ENCODE measurements at places on chromosomes 4 and X. TPM values are rescaled to one million over a fixed set of nuclear protein-coding genes. Genes with fewer than 3 reads are reported as not detected.

The RBPJ gene
- 48.4 TPM for total RNA-seq

The HPRT1 gene
- total RNA-seq, result 23.9 TPM

The PLK4 gene
- total RNA-seq, result 1.3 TPM

The TRIML1 gene
- not detected for total RNA-seq

The BST1 gene
- 3.6 TPM for total RNA-seq

The FATE1 gene
- total RNA-seq, result not detected

The TCEAL7 gene
- total RNA-seq, result 4.0 TPM

The VCX3A gene
- not detected for total RNA-seq

The MGAT4D gene
- total RNA-seq, result not detected

The GAGE12E gene
- not detected for total RNA-seq

The MAB21L2 gene
- 0.17 TPM for total RNA-seq

The PCSK1N gene
- total RNA-seq, result 0.32 TPM

The FAT4 gene
- 6.1 TPM for total RNA-seq

The NAA10 gene
- 72.2 TPM for total RNA-seq

The CLDN22 gene
- not detected for total RNA-seq

The TLL1 gene
- 0.74 TPM for total RNA-seq

The PPBP gene
- 0.74 TPM for total RNA-seq

The SEC31A gene
- 103 TPM for total RNA-seq

The HPSE gene
- total RNA-seq, result 1.3 TPM

The CT45A3 gene
- total RNA-seq, result not detected

The NHS gene
- total RNA-seq, result 1.9 TPM

The CWH43 gene
- total RNA-seq, result not detected

The MSANTD1 gene
- total RNA-seq, result 0.45 TPM

The PRKG2 gene
- total RNA-seq, result 0.17 TPM

The ADH4 gene
- not detected for total RNA-seq

The GNRHR gene
- total RNA-seq, result not detected

The ASB11 gene
- total RNA-seq, result 98.2 TPM

The GRIA3 gene
- total RNA-seq, result 0.59 TPM

The DMRTC1B gene
- not detected for total RNA-seq

The ZFP92 gene
- total RNA-seq, result 0.57 TPM

The GRPR gene
- 0.22 TPM for total RNA-seq

The PLAC1 gene
- total RNA-seq, result not detected

The PPM1K gene
- 116 TPM for total RNA-seq

The TMSB15A gene
- not detected for total RNA-seq

The DGKK gene
- not detected for total RNA-seq

The NSUN7 gene
- 0.40 TPM for total RNA-seq

The GAGE2A gene
- total RNA-seq, result not detected

The POLN gene
- 1.9 TPM for total RNA-seq

The AKAP14 gene
- total RNA-seq, result not detected

The CLCN4 gene
- 30.0 TPM for total RNA-seq

The FGB gene
- total RNA-seq, result not detected

The SULT1B1 gene
- total RNA-seq, result 0.57 TPM

The ZNF141 gene
- total RNA-seq, result 9.2 TPM

The TMPRSS11A gene
- not detected for total RNA-seq

The C4orf51 gene
- not detected for total RNA-seq

The BEX1 gene
- total RNA-seq, result 0.50 TPM

Measured in left ventricle myocardium superior (tissue), 1 donor.